ENCODE measurements at places on chromosomes 11 and 22.

GRCh38 chr22:27840436-27840835 is 38.9 kb upstream of the MN1 start:
- no peak for DNase-seq

GRCh38 chr11:111982019-111982464 is 43.2 kb upstream of the DLAT start:
- DNase-seq: peak; percentile 47

DNA sequence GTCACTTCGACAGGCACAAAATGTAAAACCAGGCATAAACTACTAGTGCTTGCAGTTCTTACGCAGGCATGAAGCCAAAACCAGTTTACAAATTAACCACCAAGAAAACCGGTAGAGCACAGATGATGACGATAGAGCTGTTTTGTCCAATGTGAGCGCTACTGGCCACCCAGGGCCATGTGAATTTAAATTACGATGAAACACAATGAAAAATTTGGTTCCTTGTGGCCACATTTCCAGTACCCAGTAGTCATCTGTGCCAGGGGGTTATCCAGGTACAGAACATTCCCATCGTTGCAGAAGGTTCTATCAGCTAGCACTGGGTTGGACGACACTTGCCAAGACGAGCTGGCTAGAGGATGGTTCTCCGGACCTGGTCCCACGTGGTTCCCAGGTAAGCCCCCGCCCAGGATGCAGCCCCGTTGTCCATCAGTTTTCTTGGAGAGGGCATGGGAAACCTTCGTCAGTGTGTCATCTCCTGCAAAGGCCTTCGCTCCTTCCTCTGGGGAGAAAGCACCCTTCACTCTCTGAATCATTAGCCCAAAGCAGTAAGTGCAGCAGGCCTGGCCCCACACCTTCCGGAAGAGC is 1.1 kb upstream of the CD81 start:
- no peak for DNase-seq

- DNase-seq: no peak
Measured at GRCh38 chr11:27447288-27448183, 25.1 kb downstream of the LGR4 start.

GRCh38 chr22:44952863-44953746 is 56.7 kb downstream of the PHF21B start:
- no peak for DNase-seq

DNA sequence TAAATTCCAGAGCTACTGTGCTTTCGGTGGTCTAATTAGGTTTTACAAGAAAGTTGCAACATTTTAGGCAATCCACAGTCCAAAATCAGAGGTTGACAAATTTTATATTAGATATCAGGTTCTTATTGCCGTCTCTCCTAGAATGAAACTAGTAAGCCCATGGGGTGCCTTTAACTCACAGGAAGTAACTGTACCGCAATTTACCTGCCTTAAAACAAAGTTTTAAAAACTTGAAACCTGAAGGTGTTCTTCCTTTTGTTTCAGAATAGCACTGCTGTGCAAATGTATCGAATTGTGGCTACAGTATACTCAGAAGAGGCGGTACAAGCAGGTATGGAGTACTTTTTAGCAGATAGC is 77.2 kb downstream of the PISD start:
- no peak for DNase-seq

- no peak for DNase-seq
Measured at GRCh38 chr11:77630157-77630710, 7.4 kb downstream of the CLNS1A start.

- DNase-seq: no peak
Measured at GRCh38 chr11:47915783-47916182, 64.6 kb upstream of the PTPRJ start.
